ENCODE measurements at places on chromosomes 7 and 10.

- DNase-seq: no peak
Measured at GRCh38 chr10:49471532-49471931, 67.4 kb downstream of the ERCC6 start.

DNA sequence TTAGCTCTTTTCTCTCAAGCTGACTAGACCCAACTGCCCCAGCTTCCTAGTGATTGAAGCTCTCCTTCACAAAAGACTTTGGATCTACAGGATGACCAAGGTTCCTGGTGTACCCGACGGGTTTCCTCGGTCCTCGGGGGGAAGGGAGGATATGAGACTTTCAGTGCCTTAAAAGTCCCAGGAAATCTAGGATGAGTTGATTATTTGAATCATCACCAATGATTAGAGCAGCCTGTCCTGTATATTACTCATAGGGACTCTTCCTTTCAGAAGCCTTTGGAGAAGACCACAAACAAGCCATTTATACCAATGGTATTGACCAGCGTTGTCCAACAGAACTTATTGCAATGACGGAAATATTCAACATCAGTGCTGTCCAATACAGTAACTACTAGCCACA is 6.1 kb upstream of the ACTA2 start:
- no peak for DNase-seq

- peak; percentile 15 for DNase-seq
Measured at GRCh38 chr7:101595766-101596537, 33.1 kb downstream of the MYL10 start.

DNA sequence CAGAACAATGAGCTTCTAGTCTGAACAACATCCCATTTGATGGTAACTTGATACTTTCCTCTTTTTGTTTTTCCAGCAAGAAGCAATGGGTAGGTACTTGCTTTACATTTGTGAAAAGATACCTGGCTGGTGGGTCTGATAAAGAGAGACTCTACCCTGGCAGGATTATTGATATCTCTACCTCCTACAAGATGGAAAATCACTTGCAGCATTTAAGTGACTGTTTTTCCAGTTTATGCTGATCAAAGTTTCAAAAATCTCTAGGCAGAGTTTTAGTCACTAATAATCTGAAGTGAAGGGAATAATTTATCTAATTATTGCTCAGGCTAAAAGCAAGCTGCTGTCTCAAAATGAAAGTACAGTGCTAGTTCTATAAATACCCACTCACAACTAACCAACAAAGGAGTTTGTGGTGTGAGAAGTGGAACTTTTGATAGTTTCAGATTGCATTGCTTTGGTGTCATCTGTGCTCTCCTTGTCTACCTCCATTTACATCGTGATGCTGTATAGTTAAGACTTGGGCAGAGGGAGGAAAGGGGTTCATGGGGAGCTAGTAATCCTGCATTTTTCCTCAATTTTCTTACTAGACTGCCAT is 86.0 kb upstream of the ANKRD1 start:
- no peak for DNase-seq

GRCh38 chr10:98264378-98265065 is 3.5 kb downstream of the LOXL4 start:
- no peak for DNase-seq

- no peak for DNase-seq
Measured at GRCh38 chr10:73416571-73416970, 2.7 kb upstream of the ANXA7 start.

DNA sequence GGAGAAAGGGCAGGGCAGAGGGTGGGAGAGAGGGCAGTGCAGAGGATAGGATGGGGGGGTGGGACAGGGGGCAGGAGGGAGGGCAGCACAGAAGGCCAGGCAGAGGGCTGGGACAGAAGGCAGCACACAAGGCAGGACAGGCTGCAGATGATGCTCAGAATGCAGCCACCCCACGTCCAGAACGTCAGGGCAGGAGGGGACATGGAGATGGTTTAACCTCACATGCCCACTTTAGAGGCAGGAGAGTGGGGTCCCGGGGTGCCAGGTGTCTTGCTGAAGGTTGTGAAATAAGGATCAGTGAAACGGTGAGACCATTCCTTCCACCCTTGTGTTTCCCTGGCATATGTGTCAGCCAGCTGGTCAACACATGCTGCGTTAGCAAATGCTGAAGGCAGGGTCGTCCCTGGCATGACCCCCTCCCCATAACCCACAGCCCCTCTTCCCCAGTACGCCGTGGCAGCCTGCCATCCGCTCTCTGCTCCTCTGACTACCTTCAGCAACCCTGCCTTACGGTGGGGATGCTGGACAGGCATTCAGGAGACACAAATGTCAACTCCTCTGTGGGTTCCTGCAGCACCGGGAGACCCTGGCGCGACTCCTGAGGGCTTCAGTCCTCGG is 592.1 kb downstream of the DNAJB6 start:
- no peak for DNase-seq

DNA sequence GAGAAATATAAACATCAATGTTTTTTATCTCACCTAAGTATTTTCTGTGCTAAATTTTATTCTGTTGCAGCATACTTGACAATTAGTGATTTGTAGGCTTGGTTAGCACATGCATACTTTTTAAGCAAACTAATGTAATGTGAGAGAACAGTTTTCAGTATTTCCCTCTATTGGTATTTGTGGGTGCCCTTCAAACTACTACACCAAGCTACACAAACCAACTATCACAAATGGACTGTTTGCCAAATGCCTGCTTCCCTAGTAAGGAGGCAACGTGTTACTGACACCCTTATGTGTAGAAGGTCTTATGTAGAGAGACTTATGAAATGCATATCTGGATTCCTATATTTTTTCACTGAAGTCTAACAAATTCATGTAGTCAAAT is 98.4 kb upstream of the FZD1 start:
- DNase-seq: no peak

DNA sequence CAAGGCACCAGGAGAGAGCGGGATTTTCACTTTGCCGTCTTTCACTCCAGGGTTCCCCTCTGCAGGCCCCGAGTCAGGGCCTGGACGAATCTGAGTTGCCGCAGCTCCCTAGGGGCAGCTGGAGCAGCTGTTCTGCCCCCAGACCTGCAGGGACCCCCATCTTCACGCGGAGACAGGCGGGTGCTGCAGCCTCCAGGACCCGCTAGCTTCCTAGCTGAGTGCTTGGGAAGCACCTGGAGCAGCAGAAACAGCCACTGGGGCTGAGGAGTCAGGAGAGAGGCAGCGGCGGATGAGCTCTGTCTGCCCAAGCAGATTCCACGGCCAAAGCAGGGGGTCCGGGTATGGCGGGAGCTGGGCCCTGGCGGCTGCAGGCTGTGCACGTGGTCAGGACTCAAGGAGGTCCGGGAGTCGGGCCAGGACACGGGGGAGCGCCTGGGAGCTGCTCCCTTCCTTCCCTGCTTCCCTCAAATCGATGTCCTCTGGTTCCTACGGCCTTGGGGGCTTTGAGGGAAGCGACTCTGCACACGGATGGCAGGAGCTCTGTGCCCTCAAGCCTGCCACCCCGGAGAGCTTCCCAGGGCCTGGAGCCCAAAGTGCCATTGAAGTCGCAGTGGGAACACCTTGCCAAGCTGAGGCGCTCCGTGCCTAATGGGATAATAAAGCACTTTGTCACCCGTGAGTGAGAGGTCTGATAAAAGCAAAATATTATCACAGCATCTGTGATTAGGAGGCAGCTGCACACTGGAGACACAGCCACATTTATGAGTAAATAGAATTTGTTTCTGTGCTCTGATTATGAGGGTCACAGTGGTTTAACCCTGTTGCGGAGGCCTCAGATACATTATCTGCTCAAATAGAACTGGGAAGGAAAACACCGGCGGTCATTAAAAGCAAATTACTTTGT is 17.2 kb downstream of the MNX1 start:
- DNase-seq: no peak

- DNase-seq: no peak
Measured at GRCh38 chr7:101644879-101645278, 15.8 kb upstream of the MYL10 start.

DNA sequence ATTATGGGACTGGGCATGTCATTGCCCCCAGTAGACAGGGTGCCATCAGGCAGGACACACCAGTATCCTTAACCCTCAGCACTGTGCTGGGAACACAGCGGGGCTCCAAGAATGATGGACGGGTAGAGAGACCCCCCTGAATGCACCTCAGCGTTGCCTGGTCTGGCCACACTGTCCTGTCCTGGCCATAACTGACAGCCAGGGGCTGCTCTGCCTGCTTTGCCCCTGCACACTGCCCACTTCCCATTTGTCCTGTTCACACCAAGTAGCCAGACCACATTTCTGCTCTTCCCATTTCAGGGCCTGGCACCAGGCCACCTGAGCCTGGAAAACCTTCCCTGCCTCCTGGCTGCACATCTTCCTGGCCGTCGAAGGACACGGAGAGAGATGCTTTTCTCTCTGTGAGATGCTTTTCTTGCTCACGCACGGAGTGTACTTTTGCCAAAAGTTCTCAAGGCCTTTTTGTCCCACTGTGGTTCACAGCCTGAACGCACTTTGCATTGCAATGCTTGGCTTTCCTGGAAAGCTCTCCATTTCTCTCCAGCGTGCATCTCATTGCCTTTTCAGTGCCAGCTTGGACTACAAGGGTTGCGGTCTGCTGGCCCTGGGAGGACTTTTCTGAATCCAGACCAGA is 131.0 kb upstream of the EEPD1 start:
- DNase-seq: no peak

DNA sequence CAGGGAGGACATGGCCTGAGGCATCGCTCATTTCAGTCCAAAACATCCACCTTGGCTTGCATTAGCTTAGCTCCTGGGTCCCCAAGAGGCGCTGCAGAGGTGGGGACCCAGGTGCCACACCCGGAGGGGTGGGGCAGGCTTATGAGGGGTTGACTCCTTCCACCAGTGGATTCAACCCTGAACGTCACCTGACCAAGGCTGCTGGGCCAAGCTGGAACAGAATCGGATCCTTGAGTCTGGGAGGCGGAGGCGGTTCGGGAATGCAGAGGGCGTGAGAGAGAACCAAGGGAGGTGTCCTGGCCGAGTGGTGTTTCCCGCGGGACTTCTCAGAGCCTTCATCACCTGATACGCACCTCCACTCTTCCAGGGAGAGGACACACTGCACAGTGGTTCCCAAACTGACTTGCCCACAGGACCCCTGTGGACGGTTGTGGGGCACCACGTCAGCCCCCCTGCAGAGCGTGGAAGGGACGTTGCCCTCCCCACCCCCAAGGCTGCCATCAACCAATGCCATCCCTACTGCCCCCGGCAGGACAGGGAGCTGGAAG is 4.5 kb upstream of the MICALL2 start:
- no peak for DNase-seq

GRCh38 chr10:112919721-112920120 is 30.3 kb upstream of the TCF7L2 start:
- no peak for DNase-seq

DNA sequence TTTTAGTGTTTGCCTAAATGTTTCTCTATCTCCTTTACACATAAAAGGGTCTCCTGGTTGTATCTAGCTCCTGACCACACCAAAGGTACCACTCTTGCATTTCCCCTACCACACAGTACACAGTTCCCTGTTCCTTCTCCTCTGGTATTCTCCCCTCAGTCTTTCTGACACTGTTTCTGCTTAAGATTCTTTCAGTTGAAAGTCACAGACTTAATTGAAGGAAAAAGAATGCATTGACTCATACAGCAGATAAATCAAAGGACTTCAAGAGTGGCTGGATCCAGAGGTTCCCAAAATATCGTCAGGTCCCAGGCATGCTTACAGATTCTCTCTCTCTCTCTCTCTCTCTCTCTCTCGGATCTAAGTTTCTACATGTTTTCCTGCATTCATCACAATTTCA is 185.6 kb upstream of the LRGUK start:
- no peak for DNase-seq

DNA sequence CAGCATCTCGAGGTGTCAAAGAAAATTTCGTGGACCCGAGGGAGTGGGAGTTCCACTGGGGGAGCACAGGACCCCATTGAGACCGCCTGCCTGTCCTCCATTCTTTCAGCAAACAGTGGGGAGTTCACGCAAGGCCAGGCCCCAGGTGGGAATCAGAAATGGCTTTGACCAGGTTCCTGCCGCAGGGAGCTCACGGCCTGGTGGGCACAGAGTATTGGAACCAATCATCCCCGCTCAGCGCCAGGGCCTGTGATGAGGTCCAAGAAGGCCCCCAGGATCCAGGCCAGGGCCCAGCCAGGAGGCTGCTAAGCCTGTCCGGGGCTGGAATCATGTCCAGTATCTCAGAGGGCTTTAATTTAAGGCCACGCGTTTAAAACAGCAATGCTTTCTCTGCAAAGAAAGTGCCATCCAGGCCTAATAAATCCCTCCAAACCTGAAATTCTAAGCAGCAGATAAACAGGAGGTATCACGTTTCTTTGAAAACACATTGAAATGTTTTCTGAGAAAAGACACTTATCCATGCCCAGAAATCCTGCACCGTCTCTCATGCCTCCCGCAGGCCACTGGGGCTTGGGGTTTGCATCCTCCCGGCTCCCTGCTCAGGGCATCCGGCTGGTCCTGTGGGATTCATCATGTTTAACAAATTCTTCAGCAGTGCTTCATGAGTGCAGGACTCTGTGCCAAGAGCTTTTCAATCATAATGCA is 125.7 kb downstream of the OAT start:
- DNase-seq: peak; percentile 52

DNA sequence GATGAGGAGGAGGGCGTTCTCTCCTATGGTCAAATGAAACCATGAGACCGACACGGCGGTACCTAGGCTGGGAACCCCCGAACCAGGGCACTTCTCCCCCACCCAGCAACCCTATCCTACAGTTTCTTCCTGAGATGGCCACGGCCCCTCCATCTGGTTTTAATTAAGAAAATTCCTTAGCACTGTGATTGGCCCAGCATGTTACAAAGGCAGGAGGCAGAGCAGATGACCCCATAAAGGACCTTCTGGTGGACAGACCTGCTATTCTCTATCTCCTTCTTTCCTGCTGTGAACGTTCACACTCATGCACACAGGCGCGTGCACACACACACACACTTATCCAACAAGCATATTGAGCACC is 129.4 kb downstream of the RGS10 start:
- DNase-seq: no peak

DNA sequence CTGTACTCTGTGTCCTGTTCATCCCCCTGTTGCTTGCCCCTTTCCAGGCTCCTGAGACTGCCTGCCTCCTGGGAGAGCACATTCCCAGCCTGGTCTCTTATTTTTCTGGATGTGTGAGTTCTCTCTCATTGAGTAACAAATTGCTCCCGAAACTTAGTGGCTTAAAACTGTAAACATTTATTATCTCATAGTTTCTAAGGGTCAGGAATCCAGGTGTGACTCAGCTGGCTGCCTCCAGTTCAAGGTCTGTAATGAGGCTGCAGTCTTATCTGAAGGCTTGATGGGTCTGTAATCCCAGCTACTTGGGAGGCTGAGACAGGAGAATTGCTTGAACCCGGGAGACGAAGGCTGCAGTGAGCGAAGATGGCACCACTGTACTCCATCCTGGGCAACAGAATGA is 53.6 kb upstream of the PRR15 start:
- DNase-seq: no peak

DNA sequence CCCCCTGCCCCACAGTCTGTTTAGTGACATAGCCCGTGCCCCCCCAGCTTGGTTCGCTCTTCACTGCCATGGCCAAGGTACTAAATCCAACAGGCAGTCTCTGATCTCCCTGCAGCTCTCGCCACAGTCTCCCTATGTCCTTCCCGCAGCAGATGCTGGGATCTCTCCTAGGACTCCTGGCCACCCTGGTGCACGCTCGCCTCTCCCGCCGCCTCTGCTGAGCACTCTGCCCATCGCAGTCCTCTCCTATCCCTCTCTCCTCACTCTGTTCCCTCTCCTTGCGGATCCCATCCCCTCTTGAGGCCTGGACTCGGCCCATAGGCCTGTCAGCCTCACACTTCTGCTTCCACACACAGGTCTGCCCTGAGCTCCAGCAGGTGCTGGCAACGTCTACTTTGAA is 204.8 kb upstream of the TCERG1L start:
- DNase-seq: no peak

- DNase-seq: peak; percentile 54
Measured at GRCh38 chr7:138431517-138431916, 28.5 kb upstream of the TRIM24 start.

- DNase-seq: no peak
Measured at GRCh38 chr10:34880817-34881216, 65.7 kb upstream of the PARD3 start.

Measured in NCI-H2171 treated with DMSO at 0.1 percent for 48 hours (cell line).